ENCODE measurements at places on chromosomes 3 and 15.

GRCh38 chr15:66775127-66776105 is 73.4 kb downstream of the SMAD6 start:
- no peak for DNase-seq

DNA sequence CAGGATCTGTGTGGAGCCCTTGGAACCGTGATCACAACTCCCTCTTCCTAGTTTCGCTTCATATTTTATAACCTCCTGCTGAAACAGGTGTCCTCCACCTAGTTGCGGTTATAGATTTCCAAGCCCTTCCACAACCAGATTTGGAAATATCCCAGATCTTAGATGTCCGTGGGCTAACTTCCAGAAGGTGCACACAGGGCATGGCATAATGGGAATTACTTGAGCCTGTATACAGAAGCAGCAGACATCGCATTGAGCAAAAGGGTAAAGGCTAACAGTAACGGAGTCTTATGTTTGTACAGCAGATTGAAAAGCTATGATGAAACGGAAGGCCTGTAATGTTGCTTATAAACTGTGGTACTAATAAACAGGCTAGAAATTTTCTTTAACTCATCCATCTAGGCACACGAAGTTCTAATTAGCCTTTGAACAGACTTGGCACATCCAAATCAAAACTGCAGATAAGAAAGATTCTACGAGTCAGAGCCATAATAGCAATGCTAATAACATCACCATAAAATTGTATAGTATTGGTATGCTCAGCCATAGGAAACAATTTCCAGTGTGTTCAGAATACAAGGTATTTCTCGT is 1.2 kb upstream of the USF3 start:
- DNase-seq: no peak

DNA sequence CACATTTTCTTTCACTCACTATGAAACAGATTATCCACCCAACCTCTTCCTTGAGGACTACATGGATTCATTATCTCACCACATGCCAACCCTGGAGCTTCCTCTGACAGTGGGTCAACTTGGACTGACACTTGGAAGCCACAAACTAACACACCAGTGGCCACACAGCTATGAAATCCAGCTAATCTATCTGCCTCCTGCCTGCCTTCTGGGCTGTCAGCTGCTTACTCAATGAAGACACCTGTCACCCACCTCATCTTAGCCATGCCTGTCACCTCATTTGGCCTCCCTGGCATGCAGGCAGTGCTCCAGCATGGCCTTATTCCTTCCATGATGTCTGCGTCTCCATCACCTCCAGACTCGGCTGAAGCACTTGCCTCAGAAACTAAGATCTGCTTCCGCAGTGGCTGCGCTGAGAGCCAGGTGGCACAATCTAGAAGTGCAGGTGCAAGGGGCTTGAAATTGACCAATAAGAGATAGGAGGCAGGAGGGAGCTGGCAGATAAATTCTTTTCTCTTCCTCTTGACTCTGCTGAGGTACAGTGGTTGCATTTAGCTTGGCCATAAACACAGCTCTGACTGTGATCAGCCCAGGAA is 105.2 kb upstream of the RNF7 start:
- DNase-seq: no peak

DNA sequence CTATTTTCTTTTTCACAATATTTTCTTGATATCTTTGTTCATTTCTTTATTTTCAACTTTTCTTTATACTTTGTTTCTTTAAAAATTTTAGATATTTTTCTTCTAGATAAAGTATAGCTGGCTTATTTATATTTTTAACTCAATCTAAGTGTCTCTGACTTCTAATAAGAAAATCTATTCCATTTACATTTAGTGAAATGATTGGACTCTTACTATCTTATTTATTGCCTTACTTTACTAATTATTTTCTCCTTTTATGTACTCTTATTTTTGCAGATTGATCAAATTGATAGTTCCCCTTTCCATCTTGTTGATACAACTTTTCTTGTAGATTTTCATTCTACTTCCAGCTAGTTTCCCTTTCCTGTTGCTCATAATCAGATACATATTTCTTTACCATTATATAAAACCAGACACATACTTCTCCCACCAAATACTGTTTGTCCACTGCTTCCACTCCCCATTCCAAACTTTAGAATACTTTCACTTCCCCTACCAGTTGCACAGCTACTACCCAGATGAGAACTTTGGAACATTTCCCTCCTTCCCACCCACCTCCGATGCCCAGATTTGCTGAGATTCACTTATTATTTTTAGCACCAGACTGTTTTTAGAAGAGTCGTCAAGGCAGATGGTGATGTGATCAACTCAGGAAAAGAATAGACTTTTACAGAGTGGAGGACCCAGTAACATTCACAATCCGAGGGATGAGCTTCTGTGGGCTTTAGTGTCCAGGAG is 151.5 kb downstream of the LIPC start:
- no peak for DNase-seq

GRCh38 chr3:87595798-87596197 is 319.4 kb upstream of the POU1F1 start:
- peak; percentile 50 for DNase-seq

- DNase-seq: no peak
Observed at GRCh38 chr3:85846940-85847339, 888.2 kb downstream of the CADM2 start.

- DNase-seq: no peak
Observed at GRCh38 chr3:69091389-69092029, 6.8 kb downstream of the ARL6IP5 start.

- no peak for DNase-seq
Observed at GRCh38 chr3:25510797-25511196, 82.7 kb downstream of the RARB start.

DNA sequence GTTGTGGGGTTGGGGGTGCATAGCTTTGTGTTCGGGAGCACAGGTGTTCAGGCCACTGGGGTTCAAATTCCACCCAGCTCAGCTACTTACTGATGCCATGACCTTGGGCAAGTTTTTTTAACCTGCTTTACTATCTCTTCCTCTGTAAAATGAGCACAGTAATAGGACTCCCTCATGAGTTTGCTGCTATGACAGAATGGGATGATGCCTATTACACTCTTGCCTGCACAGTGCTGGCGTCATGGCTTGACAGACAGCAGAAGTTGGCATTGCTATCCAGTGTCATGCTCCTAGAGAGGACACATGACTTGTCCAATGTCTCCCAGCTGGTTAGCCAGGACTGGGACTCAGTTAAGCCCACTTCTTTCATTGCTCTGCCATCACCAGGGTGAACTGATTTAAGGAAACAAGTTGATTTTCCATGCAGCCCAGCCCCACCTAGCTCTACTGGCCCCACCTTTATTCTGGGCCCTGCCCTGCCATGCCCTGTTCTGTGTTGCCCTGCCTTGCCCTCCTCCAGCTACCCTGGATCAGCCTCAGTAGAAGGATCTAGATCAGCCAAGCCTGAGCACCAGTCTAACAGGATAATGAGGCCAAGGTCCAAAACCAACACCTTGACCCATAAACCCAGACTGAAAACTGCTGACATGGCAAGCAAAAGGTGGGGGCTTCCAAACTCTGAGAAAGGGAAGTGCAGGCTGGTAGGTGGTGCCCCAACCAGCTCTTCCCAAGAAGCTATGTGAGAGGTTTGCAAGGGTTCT is 155.8 kb upstream of the ATP11B start:
- no peak for DNase-seq
